ENCODE measurements at places on chromosomes 11 and 22.

GRCh38 chr22:39134366-39135091 lies 18.0 kb downstream of the CBX7 start:
- no peak for DNase-seq

GRCh38 chr22:39808081-39808480 lies 85.5 kb downstream of the ENTHD1 start:
- no peak for DNase-seq

GRCh38 chr11:111918390-111919256 lies at the start of gene C11orf52:
Gene C11orf52 (plus strand): TSS chr11:111918913. CDS start chr11:111918973, 60 bp downstream.
- no peak for DNase-seq

DNA sequence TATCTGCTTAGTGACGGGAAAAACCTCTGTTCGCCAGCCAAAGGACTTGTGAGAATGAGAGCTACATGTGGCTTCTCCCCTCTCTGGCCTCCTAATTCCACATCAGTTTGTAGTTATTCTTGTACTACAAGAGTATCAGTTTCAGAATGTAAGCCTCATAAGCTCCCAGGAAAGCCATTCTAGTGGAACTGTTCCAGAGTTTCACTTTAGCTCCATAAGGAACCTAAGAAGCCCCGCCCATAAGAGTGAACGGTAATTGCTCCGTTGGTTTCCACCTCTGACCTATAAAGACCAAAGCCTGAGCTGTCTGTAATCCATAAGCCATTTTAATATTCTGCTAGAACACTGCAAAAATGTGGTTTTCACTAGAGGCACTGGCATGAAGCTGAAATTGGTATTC lies 53.0 kb downstream of the SIK3 start:
- no peak for DNase-seq

DNA sequence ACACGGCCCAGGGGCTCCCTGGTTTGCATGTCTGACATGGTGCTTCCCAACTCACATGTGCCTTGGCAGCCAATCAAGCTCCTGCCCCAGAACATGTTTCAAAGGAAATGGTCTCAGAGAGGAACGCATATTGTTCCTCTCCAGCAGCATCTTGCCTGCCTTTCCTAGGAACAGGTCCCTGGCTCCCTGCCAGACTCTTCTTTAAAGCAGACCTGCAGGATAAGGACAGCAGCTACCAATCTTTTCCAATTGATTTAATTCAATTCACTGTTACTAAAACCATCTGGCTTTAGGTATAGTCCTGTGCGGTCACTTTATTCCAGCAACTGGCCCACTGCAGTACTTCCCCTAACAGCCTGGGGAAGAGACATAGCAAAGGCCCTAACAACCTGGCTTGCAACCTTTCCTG lies 79.9 kb downstream of the AMBRA1 start:
- no peak for DNase-seq

All from vagina (tissue), 2 donors.